Activated CD8-positive, alpha-beta memory T cell treated with anti-CD3 and anti-CD28 coated beads, Interleukin-2, amount 10 ng/mL, durations not matched to agents 7 days and 5 days (primary cell): ENCODE measurements at places on chromosomes 1 and 21. TPM values are rescaled to one million over a fixed set of nuclear protein-coding genes. Genes with fewer than 3 reads are reported as not detected.

Gene USP48
- total RNA-seq: 96.8 TPM

- DNase-seq: no peak
- no peak overlapping the region for H3K4me3 ChIP-seq
- no peak overlapping the region for H3K27ac ChIP-seq
- no peaks in the 10 kb centered on the region for H3K36me3 ChIP-seq
- H3K27me3 ChIP-seq: peaks cover 22% of the 10 kb centered on the region
Observed at GRCh38 chr1:20347699-20348098, 57.0 kb downstream of the VWA5B1 start.

DNA sequence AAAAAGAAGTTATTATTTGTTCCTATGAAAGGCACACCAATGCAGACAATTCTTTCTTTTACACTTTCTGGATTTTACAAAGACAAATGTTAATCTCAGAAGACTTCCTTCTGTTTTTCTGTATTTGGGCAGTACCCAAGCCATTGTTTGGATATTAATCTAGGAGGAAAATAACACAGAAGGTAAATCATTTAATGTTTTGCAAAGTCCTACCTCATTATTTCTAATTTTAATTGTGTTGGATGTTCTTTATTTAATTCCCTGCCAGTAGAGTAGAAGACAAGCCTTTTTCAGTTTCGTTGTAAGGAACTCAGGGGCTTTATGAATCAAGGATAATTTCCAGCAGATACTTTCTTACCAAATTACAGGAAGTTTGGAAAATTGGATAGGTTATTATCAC lies 118.3 kb downstream of the VPS13D start:
- no peak overlapping the region for H3K27ac ChIP-seq
- H3K4me3 ChIP-seq: no peak overlapping the region
- H3K27me3 ChIP-seq: no peaks in the 10 kb centered on the region

- no peak overlapping the region for H3K27ac ChIP-seq
- no peak for DNase-seq
- H3K27me3 ChIP-seq: peaks cover 32% of the 10 kb centered on the region
- no peaks in the 10 kb centered on the region for H3K36me3 ChIP-seq
- H3K4me3 ChIP-seq: no peak overlapping the region
Observed at GRCh38 chr1:16075337-16076030, 2.0 kb upstream of the FAM131C start.

GRCh38 chr21:42019706-42020105 lies 9.5 kb upstream of the ZBTB21 start:
- no peaks in the 10 kb centered on the region for H3K36me3 ChIP-seq
- H3K4me3 ChIP-seq: no peak overlapping the region
- no peak overlapping the region for H3K27ac ChIP-seq
- no peaks in the 10 kb centered on the region for H3K4me1 ChIP-seq
- H3K27me3 ChIP-seq: peaks cover 3% of the 10 kb centered on the region

- no peaks in the 10 kb centered on the region for H3K27me3 ChIP-seq
- H3K36me3 ChIP-seq: peaks cover 81% of the 10 kb centered on the region
- H3K4me1 ChIP-seq: peaks cover 49% of the 10 kb centered on the region
- DNase-seq: peak; percentile 74
Observed at GRCh38 chr1:222653178-222653827, 35.4 kb downstream of the MIA3 start.

GRCh38 chr1:231693361-231694074 lies 66.9 kb downstream of the DISC1 start:
- no peak for DNase-seq
- no peaks in the 10 kb centered on the region for H3K4me1 ChIP-seq
- H3K27ac ChIP-seq: no peak overlapping the region
- no peak overlapping the region for H3K4me3 ChIP-seq

DNA sequence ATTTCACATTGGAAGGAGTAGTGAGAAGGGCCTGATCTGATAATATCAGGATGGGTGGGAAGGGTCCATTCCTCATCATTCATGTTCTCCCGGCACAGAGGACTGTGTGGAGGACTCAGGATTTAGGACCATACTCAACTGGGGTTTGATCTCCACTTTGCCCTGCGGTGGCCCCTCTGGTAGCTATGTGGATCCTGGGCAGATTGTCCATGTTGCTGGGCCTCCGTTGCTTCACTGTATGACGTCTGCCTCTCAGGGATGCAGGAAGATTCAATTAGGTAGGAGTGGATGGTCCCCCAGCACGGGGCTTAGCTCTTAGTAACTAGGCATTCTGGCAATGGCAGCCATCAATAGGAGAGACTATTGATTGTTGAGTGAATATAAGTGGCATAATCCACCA lies 2.3 kb downstream of the ETS2 start:
- H3K36me3 ChIP-seq: peaks cover 36% of the 10 kb centered on the region
- no peak overlapping the region for H3K4me3 ChIP-seq
- peaks cover 4% of the 10 kb centered on the region for H3K27me3 ChIP-seq
- no peak overlapping the region for H3K27ac ChIP-seq
- peaks cover 31% of the 10 kb centered on the region for H3K4me1 ChIP-seq
- no peak for DNase-seq

DNA sequence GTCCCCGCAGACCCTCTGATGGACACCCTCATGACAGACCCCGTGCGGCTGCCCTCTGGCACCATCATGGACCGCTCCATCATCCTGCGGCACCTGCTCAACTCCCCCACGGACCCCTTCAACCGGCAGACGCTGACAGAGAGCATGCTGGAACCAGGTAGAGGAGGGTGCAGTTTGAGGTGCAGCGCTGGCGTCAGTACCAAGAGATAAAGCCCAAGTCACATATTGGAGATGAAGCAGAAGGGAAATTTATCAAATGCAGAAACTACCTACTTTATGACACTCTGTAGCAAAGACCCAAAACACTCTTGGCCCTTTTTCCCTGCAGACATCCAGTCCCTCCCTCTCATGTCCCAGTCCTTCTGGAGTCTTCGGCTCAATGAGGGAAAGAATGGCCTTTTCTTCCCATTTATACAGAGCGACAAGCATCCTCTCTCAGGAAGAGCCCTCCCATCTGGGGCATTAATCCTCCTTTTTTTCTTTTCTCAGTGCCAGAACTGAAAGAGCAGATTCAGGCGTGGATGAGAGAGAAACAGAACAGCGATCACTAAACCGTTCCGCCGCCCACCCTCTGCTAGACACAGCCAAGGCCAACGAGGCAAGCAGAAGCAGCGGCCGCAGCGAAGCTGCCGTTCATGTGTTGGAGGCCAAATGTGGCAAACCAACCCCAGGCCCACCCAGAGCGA lies 30.8 kb upstream of the KIF1B start:
- DNase-seq: no peak
- H3K27me3 ChIP-seq: no peaks in the 10 kb centered on the region
- H3K27ac ChIP-seq: no peak overlapping the region
- peaks cover 9% of the 10 kb centered on the region for H3K4me1 ChIP-seq
- H3K36me3 ChIP-seq: peaks cover 34% of the 10 kb centered on the region
